Fibroblast of the aortic adventitia (primary cell): ENCODE measurements at places on chromosomes 2 and 18. TPM values are rescaled to one million over a fixed set of nuclear protein-coding genes. Genes with fewer than 3 reads are reported as not detected.

TFCP2L1 gene
- total RNA-seq: under 0.01 TPM in 1 of 2 replicates, not detected in the other

TMEM17 gene
- 0.90 and 4.4 TPM in 2 replicates for total RNA-seq

SMYD5 gene
- total RNA-seq: 15.0 and 21.1 TPM in 2 replicates

SERPINB4 gene
- total RNA-seq: not detected in 2 replicates

ZNF519 gene
- 11.5 TPM in 2 replicates for total RNA-seq

CCBE1 gene
- 16.2 and 35.3 TPM in 2 replicates for total RNA-seq

CRYGC gene
- not detected in 2 replicates for total RNA-seq

SCN3A gene
- total RNA-seq: 3.1 and 102 TPM in 2 replicates

POTEI gene
- total RNA-seq: not detected in 2 replicates

CHRND gene
- not detected in 2 replicates for total RNA-seq

CRACDL gene
- not detected in 2 replicates for total RNA-seq

SGPP2 gene
- not detected in 2 replicates for total RNA-seq
